ENCODE measurements at places on chromosomes 7 and 10.

GRCh38 chr10:24349379-24350001 is 140.6 kb downstream of the KIAA1217 start:
- DNase-seq = no peak

DNA sequence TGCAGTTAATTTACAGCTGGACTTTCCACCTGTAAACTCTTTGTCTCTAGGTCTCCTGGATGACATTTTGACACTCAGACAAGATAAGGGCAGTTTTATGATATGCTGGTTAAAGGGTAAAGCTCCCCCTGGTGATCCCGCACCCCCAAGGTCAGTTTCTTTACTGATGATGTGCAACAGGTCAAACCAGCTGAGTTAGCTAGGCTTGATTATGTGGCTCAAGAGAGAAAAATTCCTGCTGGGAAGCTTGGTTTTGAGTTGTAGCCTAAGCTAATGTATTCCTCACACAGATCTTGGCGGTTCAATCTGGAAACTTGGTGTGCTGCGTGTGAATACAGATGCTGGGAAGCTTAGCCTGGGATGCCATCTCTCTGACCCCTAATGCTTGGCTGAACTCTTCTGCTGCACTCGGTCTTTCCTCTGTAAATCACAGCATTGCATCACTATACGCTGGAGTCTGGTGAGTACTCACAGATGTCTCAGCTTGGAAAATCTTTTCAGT is 11.4 kb upstream of the AKR1D1 start:
- no peak for DNase-seq

- no peak for DNase-seq
These were observed 44.7 kb downstream of the HTRA1 start for GRCh38 chr10:122505885-122506645.

DNA sequence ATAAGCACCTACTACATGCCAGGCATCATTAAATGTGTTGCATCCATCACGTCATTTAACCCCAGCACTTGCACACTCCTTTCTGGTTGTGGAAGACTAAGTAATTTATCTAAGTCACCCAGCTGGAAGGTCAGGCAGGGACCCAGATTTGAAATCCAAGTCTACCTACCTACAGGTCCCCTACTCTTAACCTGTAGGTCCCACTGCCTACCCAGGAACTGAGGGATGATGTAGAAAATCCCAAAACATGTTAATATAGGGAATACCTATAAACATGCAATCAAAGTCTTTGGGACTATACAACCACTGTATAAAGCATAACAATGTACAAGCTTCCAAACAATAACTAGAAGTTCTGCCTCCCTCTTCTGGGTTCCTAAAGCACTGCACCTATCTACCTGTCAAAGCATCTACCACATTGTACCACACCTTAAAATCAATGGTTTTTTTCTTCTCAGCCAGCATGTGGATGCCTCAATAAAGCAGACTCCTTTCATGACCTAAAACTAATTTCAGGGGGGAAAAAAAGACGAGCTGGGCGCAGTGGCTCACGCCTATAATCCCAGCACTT is 5.6 kb downstream of the IL6 start:
- peak; percentile 22 for DNase-seq

- no peak for DNase-seq
These were observed 13.6 kb downstream of the TSPAN15 start for GRCh38 chr10:69464801-69465401.

Data from NCI-H774 (cell line).